HEK293T (cell line): ENCODE measurements at places on chromosomes 5 and 9.

- DNase-seq, result no peak
Observed at GRCh38 chr5:52579391-52579790, 208.3 kb upstream of the ITGA1 start.

DNA sequence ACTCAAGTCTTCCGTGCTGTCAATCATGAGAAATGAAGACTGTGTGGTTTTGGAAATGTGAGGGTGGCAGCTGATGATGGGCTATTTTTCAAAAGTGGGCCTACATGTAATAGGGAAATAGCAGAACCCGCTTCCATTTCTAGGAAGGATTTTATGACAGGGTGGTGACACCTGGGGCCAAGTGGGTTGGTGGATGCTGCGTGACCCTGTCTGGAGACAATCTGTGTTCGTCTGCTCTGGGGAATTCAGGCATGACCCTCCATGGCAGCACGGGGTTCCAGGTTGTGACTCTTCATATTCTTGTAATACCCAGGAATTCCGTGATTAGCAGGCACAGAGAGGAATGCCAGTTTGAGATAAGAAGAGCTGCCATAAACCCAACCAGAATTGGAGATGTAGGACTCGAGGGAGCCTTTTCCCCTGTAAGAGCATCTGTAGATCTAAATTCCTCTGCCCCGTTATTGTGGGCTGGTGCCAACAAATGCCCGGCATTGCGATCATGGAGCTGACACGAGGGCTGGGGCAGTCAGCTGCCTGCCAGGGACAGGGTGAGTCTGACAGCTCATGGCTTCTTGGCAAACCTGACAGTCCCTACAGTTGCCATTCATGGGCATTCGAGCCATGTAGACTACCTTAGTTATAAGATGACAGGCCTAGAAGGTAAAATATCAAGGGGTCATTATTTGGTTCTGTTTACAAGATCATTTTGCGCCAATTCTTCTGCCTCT, 279.7 kb downstream of the GADD45G start:
- no peak for DNase-seq

GRCh38 chr5:89106480-89106879, 223.5 kb upstream of the MEF2C start:
- no peak for DNase-seq

GRCh38 chr9:134984372-134985265, 66.9 kb upstream of the FCN1 start:
- no peak for DNase-seq

DNA sequence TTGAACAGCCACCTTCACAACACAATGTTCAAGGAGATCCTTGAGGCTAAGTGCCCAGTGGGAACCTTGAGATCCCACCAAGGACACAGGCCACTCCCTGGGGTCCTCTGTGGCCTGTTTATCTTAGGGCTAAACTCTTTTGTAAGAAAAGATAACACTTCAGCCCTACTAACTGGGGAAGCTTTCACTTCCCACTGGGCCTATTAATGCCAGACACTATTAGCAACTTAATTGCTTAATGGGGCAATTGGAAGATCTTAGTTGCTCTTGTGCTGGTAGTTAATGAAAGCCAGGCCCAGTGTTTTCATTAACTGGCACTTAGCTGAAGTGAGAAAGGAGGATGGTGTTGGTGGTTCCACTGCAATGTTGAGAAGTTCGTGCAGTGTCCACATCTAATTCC, 117.1 kb downstream of the EGFLAM start:
- no peak for DNase-seq

DNA sequence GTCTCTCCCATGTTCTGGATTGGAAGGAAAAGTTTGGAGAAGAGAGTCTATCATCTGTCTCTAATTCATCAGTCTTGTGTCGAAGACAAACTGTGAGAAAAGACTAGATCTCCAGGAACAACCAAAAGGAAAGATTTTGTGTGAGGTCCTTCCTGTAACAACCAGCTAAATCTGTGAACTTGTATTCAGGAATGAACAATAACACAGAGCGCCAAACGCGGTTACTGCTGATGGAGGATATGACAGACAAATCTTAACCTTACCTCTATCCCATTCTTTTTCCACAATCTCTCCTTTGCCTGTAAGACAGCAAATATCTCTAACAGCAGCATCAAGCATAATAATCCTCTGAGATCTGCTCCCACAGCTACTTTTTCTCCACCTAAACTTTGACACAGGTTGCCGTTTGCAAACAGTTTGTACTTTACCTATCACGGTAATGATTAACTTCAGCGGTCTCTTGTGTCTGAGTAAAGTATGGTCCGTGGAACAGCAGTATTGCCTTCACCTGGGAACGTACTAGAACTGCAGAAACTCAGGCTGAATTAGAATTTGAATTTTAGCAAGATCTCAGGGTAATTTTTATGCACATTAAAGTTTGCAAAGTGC, 387.6 kb downstream of the ELAVL2 start:
- DNase-seq, result no peak

DNA sequence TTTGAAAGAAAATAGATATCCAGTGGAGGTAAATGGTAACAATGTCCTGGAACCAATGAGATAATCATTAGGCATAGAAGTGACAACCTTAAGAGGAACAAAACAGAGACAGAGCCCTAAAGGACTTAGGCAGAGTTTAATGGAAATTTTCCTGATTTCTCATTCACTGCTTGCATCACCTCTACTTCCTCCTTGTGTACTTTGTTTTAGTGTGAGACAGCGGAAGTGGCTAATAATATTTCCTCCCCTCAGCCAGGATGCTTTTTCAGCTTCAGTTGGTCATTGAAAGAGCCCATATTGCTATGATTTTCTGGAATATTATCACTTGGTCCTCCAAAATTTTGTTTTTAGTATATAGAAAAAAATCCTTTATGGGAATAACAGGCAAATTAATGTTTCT, 153.4 kb upstream of the MPDZ start:
- DNase-seq, result no peak
